Stimulated activated CD4-positive, alpha-beta T cell treated with anti-CD3 and anti-CD28 coated beads, Interleukin-15, amount 100 ng/mL, for 1 hour (primary cell): ENCODE measurements at places on chromosomes 11 and 22.

DNA sequence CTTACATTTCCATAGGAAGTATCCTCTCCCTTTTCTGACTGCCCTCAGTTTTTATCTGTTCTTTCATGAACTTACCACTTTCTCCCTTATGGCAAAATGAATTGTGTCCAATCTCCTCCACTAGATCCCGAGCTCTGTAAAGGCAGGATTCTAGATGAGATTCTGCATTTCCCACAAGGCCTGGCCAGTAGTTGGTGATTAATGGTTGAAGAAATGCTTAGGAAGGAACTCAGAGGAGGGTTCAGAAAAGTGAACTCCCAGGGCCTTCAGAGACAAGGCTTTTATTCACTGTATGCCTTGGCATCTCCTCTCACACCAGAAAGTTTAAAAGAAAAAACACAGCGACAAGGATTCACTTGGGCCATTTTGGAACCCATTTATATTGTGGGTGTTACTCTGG is 66.2 kb downstream of the CCDC81 start:
- DNase-seq = no peak

- no peak for DNase-seq
Observed at GRCh38 chr11:76621466-76621865, 49.1 kb downstream of the LRRC32 start.

DNA sequence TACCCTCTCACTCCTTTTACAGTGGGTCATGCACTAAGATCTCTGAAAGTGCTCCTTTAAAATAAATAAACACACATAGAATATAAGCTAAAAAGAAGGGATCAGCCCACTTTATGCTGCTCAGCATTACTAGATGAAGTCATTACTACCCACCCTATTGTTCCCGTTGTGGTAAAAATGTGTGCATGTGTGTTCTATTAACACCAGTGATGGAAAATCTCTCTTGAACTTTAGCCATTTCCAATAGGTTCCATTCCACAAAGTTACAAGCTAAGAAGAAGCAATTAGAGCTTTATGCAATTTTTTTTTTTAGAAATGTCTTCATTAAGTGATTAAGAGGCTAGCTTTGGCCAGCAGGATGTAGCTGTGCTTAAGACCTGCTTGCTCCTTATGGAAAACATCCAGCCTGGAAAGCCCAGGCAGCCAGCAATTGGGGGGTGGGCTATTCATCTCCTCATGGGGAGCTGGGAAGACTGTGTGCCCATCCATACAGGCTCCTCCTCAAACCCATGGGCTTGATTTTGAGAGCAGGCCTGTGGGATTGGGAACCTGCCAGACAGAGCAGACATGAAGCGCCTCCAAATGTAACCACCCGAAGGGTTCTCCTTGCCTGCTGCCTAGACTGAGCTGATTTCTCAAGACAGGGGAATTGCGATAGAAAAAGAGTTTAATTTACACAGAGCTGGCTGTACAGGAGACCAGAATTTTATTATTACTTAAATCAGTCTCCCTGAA is 92.9 kb upstream of the PARVA start:
- no peak for DNase-seq

GRCh38 chr11:34996958-34997357 is 80.5 kb downstream of the PDHX start:
- DNase-seq = no peak

- no peak for DNase-seq
Observed at GRCh38 chr11:35336726-35337125, 82.6 kb downstream of the SLC1A2 start.

- DNase-seq = no peak
Observed at GRCh38 chr22:42522546-42522945, 3.0 kb upstream of the RRP7A start.

DNA sequence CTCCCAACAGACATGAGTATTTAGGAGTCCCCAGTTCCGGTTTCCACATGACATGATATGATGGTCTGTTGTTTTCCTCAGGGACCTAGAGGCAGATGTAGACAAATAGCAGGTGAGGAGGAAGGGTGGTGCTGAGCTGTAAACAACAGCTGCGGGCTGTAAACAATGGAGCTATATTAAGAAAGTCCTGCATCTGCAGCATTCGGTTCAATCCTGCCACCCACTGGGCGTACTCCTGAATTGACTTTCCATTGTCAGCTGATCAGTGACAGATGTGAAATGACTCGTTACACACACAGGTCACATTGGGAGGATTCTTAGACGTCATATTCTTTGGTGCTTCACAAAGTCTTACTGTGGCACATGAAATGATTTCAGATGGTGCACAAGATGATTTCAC is 26.8 kb upstream of the RAG1 start:
- no peak for DNase-seq

- DNase-seq = no peak
Observed at GRCh38 chr11:31790649-31791048, 20.5 kb downstream of the PAX6 start.

DNA sequence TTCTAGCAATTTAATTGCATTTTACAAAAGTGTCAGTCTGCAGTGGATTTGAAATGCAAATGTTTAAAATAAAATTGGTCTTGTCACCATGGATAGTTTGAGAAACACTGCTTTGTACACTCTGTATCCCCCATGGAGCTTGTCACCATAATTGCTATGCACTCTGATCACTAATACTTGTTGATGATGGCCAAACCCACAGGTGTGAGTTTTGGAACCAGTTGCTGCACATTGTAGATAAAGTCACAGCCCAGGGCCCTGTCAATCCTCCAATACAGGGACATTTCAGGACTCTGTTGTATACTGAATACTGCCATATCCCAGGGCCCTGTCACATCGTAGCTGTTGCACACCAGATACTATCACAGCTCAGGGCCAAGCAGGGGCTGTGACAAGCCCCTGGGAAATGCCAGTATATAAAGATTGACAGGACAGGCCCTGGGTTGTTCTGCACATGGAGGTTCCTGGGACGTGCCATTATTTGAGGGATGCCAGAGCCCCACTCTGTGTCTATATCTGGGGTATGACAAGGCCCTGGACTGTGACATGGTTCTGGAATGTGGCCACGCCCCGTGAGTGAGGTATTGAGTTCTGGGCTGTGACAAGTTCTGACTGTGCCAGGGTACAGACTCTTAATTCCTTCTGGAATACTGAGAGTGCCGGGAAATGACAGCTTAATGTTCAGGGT is 27.9 kb upstream of the SMPD1 start:
- DNase-seq = no peak
